ENCODE measurements at places on chromosomes 7 and 10.

- DNase-seq: no peak
These were observed 9.0 kb downstream of the IQCE start for GRCh38 chr7:2567679-2568278.

GRCh38 chr10:48938281-48938680 lies 1.4 kb downstream of the LRRC18 start:
- DNase-seq: no peak

- DNase-seq: no peak
These were observed 484.1 kb upstream of the ZMIZ1 start for GRCh38 chr10:78584681-78585080.

DNA sequence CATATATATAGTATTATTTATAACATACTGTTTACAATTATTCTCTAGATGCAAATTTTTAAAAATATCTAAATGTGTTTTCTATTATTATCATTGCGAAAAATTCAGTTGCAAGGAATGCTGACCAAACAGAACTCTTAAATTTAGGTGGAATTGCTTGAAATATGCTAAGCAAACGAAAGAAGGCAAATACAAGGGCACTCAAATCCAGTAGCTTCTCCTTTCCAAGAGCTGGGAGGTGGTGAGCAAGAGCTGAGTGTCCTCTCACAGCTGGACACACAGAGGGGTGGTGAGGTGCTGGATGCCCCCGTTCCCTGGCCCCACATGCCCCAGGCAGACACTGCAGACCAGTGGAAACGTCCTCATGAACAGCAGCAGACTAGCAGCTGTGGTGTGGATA lies 166.0 kb downstream of the TAX1BP1 start:
- no peak for DNase-seq

DNA sequence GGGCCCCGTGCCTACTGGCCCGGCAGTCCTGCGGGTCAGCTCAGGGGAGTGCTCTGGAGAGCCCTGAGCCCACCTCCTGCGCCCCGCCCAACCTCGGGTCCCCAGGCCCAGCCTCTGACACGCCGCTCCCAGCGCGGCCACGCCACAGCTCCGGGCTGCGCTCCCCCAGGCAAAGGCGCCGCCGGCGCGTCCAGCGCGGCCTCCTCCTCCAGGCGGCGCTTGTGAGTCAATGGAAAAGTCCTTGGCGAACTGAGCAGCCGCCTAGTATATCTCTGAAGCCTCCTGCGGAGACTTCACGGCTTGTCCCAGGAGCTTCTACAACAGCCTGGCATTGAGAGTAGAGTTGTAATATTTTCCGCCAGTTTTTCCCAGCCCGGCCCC lies 29.5 kb upstream of the BMS1 start:
- peak; percentile 49 for DNase-seq

GRCh38 chr7:35021445-35021844 lies 15.8 kb downstream of the DPY19L1 start:
- DNase-seq: no peak

DNA sequence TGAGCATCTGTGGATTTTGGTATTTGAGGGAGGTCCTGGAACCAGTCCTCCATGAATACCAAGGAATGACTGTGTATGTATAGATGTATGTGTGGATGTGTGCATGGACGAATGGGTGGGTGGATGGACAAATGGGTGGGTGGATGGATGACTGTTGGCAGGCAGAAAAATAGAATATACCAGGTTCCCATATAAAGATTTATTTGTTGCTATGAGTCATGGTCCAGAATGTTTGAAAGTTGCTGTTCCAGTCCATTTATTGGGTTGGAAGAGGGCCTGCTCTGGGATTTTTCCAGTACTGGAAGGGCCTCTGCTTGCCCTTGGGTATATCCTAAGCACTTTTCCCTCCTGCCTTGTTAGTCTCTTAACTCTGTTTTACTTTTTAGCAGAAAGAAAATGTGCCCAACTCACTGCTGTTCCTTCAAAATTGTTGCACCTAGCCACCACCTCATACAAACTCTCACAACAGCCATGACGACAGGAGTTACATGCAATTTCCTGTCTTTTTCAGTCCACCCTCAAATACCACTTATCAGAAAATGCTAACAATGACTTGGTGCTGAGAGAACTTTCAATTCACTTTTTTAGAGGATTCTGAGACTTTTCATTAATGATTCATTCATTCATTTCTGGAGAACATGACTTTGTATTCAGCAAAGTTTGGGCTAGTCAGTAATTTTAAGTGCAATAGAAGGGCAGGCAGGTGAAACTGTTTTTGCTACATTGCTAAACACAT lies 108.1 kb downstream of the EEPD1 start:
- DNase-seq: no peak

DNA sequence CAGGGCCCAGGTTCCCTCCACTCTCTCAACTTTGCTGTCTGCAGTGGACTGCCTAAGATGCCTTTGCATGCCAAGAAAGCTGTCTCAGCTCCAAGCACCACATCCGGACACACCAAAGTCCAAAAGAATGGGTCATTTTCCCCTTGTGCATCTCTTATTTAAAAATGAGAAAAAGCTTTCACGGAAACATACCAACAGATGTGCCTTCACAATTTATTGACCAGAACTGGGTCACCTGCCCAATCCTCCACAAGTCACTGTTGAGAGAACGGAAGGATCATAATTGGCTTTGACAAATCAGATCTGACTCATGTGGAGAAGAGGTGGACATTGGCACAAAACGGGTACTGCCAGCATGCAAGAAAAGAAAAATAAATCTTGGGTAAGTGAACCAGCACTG lies 258.3 kb downstream of the SNX13 start:
- DNase-seq: no peak

- no peak for DNase-seq
These were observed 92.0 kb downstream of the SFMBT2 start for GRCh38 chr10:7318836-7319235.

- no peak for DNase-seq
These were observed 9.8 kb upstream of the LAMB1 start for GRCh38 chr7:108012499-108013430.

DNA sequence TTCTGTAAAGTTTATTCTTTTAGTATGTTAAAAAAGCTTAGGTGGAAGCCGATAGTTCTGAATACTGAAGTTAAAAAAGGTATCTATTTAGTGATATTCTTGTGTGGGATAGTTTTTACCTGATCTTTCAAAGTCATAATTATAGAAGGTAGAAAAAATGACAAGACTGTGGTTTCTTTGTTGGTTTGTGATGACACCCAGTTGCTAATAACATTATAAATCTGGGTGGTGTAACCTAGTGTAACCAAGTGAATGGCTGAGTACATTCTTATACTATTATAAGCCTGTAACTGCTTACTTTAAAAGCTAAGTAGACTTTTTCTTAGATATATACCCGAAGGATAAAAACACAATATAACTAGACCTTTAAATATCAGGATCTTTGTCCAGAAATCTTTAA lies 2.3 kb downstream of the CDK13 start:
- DNase-seq: peak; percentile 40

DNA sequence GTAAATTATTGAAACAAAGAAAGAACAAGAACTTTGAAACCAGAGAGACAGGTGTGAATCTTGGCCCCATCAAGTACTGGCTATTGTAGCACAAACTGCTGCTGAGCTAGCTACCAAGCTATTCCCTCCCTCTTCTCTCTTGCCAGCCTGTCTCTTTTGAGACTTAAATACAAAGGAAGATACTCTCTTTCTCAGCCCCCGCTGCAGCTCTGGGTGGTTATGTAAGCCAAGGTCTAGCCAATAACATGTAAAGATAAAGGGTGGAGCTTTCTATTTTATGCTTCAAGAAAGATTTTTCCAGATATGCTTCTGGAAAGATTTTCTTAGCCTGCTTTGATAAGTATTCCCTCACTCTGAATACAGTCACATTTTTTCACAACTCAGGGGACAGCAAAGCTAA lies 17.2 kb downstream of the BAZ1B start:
- no peak for DNase-seq

DNA sequence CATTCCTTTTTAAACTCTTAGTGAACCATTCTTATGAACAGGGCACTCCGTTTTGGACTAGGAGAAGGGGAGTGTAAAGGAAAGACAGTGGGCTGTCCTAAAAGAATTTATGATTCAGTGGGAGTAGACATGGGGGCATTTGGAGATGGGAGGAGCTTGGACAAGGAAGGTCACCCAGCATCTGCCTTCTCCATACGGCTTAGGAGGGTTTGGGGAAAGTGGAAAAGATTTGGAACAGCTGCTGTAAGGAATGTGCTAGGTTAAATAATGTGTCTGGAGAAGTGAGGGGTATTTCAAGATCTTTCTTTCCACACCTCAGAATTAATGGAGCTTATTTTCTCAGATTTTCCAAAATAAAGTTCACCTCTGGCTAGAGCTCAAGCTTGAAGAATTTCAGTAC lies 24.0 kb downstream of the SLC35G1 start:
- DNase-seq: no peak

DNA sequence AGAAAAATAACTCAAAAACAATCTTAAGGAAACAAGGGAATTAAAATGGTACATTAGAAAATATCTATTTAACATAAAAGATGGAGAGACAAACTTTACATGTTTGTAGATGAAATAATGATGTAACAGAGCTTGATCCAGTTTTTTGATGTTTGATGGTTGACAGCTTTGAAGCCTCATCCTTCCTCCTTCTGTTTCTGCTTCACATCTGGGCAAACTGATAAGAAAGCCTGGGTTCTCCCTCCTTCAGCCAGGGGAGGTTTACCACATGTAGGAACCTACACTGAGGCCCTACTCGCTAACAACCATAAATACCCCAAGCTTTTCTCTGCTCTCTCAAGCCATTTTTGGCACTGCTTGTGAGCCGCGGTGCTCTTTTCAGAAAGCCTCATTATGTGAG lies 82.8 kb upstream of the ZNF32 start:
- no peak for DNase-seq

GRCh38 chr10:91206837-91207474 lies 13.5 kb upstream of the PCGF5 start:
- DNase-seq: no peak

GRCh38 chr7:127770885-127771284 lies 118.9 kb downstream of the SND1 start:
- no peak for DNase-seq

- no peak for DNase-seq
These were observed 473.7 kb downstream of the TYW1 start for GRCh38 chr7:67470256-67470751.

GRCh38 chr10:42488416-42488815 lies 150.0 kb downstream of the ZNF33B start:
- no peak for DNase-seq

DNA sequence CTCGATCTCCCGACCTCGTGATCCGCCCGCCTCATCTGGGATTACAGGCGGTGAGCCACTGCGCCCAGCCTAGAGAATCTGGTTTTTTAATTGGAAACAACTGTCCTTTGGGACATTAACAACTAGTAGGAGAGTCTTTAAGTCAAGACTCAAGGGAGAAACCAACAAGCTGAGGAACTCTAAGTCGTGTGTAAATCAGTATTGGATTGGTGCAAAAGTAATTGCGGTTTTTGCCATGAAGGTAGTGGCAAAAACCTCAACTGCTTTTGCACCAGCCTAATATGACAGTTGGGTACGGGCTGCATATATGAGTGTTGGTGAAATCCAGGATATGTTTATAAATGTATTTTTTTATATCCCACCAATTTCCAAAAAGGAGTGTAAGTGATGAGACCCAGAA lies 113.9 kb upstream of the PLXNA4 start:
- no peak for DNase-seq

- DNase-seq: no peak
These were observed 4.8 kb downstream of the ADRB1 start for GRCh38 chr10:114048472-114048871.

- DNase-seq: no peak
These were observed 302.2 kb downstream of the CCDC3 start for GRCh38 chr10:12699258-12699700.

GRCh38 chr7:87574630-87575029 lies 26.1 kb downstream of the ABCB1 start:
- DNase-seq: no peak

DNA sequence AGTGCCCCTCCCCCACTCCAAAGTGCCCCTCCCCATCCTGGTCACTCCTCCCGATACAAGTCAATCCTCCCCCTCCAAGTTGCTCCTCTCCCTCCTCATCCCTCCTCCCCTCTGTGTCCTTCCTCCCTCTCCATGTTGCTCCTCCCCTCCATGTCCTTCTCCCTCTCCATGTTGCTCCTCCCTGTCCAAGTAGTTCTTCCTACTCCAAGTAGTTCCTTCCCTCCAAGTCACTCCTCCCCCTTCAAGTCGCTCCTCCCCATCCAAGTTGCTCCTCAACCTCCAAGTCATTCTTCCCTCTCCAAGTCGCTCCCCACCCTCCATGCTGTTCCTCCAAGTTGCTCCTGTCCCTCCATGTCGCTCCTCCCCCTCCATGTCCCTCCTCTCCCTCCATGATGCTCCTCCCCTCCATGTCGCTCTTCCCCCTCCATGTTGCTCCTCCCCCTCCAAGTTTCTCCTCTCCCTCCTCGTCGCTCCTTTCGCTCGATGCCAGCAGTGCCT lies 8.6 kb upstream of the WBP1L start:
- no peak for DNase-seq

- DNase-seq: no peak
These were observed 141.2 kb upstream of the KLF6 start for GRCh38 chr10:3926258-3926657.

All from CD8-positive, alpha-beta memory T cell (primary cell).